Cerebellar nuclear complex (tissue), 1 donor: ENCODE measurements at places on chromosomes 12 and 14.

- DNase-seq: no peak
These were observed 334.8 kb upstream of the TMPO start for GRCh38 chr12:98180603-98181002.

DNA sequence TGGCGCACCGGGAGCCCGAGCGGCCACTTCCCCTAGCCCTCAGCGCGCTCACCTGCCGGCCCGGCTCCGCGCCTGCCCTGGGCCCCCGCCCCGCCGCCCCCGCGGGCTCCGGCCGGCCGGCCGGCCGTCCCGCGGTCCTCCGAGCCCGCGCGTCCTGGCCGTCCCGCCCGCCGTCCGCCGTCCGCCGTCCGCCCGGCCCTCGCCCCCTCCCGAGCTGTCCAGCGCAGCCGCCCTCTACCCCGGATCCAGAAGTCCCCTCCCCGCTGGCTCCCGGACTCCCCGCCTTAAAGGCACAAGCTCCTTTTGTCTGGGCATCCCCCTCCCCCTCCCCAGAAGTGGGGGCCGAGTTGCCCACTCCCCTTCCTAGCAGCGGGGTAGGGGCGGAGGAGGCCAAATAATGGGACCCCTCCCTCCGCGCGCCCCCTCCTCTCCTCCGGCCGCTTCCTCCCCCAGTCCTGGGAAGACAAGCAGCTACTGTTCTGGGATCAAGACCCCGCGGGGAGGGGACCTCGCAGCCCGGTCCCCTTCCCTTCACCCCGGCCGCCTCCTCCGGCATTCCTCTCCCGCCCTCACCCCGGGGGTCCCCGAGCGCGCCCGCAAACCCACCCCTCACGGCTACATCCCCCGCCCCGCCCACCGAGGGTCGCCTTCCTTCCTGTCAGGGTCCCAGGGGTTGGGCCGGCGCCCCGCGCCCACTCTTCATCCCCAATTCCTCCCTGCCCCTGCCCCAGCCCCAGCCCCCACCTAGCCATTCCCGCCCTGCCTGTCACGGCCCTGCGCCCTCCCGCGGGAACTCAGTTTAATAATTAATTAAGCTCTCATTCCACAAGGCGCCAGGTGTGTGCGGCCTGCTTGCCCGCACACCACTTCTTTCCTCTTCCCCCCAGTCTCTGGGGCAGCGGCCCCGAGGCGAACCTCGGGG is at the start of gene ADCY6:
Gene ADCY6 (minus strand): TSS at position 236 of the 922 bp plus-strand sequence. CDS start 5,655 bp downstream, outside the sequence.
- no peak for DNase-seq

DNA sequence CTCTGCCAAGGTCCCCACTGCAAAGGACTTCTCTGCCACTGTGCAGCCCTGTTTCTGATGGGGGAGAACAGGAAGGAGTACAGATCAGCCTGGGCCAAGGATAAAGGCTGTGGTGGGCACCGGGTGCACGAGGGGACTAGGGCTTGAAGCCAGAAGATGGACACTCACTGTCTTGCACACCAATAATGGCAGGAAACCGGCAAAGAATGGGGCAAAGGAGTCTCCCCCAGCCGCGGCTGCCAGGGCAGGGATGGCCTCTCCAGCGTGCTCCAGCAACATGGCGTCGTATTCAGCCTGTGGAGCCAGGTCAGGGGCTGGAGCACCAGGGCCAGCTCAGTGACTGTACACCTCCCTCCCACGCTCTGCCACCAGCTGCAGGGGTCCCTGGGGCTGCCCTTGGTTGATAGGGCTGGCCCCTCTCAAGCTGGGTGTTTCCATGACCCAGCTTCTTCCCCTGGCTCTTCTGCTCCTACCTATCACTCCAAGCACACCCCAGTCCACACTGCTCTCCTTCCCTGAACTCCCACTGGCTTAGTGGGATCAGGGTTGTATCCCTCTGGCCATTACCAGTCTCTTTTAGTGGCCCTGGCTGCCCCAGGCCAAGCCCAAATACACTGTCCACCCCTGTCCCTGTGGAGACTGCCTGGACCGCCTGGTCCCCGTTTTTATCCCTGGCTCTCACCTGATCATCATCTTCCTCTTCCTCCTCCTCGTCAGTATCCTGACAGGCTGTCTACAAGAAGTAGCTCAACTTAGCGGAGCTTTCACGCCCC is 6.3 kb downstream of the IPO4 start:
- no peak for DNase-seq

- DNase-seq: no peak
These were observed 34.4 kb downstream of the PPTC7 start for GRCh38 chr12:110548678-110549077.

DNA sequence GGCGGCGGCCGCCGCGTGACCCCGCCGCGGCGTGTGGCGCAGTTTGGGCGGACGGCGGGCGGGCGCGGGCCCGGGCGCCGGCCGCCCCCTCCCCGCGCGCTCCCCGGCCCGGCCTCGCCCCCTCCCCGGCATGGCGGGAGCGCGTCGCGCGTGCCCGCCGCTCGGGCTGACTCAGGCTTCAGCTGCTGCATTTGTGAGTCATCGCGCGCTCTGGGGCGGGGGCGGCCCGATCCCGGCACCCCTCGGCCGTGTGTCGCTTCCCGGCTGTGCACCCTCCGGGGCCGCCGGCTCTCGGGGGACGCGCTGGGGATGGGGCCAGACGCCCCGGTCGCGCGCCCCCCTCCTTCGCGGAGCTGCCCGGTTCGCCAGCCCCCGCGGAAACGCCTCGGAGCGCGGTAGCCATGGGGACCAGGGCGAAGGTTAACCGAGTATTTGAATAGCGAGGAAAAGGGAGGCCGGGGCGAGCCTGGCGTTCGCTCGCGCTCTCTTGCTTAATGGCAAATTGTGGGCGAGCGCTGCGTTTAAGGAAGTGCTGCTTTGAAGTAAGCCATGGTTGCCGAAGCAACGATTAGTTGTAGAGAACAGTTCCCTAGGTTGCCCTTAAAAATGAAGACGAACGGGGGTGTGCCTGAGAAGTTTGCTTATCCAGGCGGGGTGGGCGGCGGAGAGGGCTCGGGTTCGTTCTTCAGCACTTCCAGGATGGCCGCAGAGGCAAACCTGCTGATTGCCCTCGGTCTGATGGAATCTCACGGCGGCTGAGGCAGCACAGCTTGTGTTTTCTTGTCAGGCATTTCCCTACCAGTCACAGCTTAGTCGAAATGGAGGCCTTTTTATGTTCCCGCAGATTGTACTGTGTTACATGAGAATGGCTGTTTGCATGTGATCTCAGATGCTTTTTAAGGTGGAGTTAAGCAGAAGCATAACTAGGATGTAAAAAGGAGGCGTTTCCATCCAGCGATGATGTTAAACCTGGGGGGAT is 896 bp downstream of the EIF5 start:
- DNase-seq: no peak
